ENCODE measurements at places on chromosomes 2 and 18.

- no peak for DNase-seq
Measured at GRCh38 chr2:46435353-46435752, 44.0 kb upstream of the TMEM247 start.

DNA sequence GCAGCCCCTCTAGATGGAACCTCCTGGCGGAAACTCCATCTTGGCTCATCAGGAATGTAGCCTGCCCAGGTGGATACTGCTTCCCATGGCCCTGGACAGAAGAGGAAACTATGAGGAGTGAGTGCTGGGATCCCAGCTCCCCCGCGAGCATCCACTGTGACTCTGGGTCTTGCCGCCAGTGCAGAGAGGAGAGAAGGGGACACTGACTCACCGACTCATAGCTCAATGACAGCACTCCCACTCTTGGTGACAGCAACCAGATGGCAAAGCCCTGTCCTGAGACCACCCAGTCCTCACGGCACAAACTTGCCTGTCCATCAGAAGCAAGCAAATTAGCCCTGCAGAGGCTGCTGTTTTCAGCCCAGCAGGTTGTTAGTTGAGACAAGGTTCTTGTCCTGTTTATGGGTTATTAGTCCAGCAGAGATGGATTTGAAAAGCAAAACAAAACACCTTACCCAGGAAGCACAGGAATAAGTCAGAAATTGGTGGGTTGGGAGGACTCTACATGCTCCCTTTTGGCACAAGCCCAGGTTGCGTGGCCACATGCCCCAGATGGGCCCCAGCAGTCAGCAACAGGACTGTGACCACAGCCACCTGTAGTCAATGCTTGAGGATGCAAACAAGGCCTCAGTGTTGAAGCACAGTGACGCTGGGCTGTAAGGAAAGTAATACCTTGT, 111.5 kb upstream of the GLI2 start:
- DNase-seq = no peak

GRCh38 chr2:197315371-197315770, 4.8 kb upstream of the ANKRD44 start:
- DNase-seq = no peak

DNA sequence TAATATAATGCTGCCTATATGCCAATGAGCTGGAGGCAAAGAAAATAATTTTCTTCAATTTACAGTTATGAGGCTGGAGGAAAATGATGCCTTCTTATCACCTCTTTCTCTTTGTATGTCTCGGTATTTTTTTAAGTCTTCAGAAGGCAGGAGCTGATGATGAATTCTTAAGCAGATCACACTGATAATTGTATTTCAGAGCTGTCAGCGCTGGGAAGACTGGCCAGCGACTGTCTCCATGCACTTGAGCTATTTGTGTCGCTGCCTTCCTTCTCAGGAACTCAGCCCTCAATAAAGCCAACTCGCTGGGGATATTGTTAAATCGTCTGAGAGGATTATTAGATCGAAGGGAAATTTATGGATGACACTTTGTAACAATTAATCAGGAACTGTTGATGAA, 40.3 kb downstream of the PTGR3 start:
- no peak for DNase-seq

DNA sequence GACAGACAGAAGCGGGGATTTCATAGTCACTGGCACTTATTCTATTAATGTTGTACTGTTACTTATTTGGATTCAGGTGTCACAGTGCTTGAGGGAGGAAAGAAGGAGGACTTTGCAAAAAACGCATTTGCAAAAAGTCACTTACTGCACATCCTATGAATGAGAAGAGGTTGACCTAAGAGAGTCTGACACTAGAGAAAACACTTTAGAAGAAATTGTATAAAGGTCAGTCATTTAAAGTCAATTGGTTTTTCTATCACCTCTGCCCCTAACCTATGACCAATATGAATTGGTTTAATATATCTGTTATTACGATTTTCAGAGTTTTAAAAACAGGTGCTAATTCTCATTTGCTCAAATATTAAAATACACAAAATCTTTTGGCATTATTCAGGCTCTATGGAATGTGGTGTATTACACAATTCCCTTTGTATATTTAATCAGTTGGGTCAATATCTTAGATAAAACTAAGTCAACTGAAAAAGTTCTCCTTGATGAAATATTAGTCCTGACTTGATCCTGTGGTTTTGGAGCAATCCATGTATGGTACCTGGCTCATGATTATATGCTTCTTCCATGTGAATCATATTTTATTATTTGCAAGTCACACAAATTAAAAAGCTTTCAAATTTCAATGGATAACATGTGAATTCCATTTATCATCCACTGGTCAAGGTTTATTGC, 157.4 kb downstream of the CDH2 start:
- DNase-seq = no peak

GRCh38 chr2:232955856-232956255, 57.2 kb downstream of the NGEF start:
- no peak for DNase-seq

- no peak for DNase-seq
Measured at GRCh38 chr2:26934335-26934724, 36.1 kb upstream of the MAPRE3 start.

- no peak for DNase-seq
Measured at GRCh38 chr2:238866656-238867277, 18.9 kb downstream of the TWIST2 start.
